ENCODE measurements at places on chromosomes 1 and 21.

- DNase-seq, result no peak
Measured at GRCh38 chr1:3211582-3212375, 142.8 kb downstream of the PRDM16 start.

DNA sequence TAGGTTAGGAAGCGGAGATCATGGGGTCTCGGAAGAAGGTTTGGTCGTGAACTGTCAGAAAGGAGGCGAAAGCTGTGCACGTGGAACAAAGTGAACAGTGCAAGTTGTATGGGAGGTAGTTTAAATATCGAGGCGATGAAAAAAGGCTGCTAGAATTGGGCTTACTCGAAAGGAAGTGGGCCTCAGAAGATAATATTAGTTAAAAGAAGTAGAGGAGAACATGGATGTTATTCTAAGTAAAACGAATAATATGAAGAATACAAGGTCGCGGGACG is 571 bp downstream of the WDR3 start:
- DNase-seq, result no peak

DNA sequence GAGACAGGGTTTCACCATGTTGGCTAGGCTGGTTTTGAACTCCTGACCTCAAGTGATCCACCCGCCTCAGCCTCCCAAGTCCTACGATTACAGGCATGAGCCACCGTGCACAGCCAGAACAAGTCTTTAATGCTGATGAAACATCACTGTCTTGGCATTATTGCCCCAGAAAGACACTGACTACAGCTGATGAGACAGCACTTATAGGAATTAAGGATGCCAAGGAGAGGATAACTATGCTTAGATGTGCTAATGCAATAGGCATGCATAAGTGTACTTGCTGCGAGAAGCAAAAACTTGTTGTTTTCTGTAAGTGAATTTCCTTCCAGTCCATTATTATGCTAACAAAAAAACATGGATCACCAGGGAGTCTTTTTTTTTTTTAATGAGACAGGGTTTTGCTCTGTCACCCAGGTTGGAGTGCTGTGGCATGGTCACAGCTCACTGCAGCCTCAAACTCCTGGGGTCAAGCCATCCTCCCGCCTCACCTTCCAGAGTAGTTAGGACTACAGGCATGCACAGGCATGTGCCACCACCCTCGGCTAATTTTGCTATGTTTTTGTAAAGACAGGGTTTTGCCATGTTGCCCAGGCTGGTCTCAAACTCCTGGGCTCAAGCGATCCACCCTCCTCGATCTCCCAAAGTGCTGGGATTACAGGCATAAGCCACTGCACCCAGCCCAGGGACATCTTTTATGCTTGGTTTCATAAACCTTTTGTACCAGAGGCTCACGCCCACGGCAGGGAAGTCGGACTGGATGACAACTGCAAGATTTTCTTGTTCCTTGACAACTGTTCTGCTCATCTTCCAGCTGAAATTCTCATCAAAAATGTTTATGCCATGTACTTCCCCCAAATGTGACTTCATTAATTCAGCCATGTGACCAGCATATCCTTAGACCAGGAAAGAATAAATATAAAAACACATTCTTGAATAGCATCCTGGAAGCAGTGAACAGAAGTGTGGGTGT is 23.1 kb downstream of the RHEX start:
- no peak for DNase-seq

- no peak for DNase-seq
Measured at GRCh38 chr1:113401728-113402127, 11.4 kb downstream of the MAGI3 start.

DNA sequence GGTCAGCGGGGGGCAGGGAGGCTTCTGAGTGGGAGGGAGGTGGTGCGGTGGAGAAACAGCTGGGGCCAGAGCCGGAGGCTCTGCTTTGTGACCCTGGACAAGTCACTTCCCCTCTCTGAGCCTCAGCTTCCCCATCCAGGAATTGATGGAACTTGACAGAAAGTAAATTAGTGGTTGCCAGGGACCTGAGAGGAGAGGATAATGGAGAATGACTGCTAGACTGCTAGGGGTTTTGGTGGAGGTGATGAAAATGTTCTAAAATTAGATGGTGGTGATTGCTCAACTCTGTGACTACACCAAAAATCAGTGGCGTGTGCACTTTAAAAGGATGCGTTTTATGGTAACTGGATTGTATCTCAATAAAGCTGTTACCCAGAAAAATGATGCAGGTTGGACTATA is 100.9 kb downstream of the ARHGEF10L start:
- no peak for DNase-seq

Data from NCI-H1694 treated with DMSO at 0.1 percent for 48 hours (cell line).